Central memory CD8-positive, alpha-beta T cell (primary cell): ENCODE measurements at places on chromosomes 16 and 17.

GRCh38 chr17:69575346-69575761 lies 160.9 kb downstream of the MAP2K6 start:
- no peaks in the 10 kb centered on the region for H3K36me3 ChIP-seq
- peaks cover 32% of the 10 kb centered on the region for H3K27me3 ChIP-seq
- no peak overlapping the region for H3K4me3 ChIP-seq
- DNase-seq, result no peak
- no peaks in the 10 kb centered on the region for H3K4me1 ChIP-seq

DNA sequence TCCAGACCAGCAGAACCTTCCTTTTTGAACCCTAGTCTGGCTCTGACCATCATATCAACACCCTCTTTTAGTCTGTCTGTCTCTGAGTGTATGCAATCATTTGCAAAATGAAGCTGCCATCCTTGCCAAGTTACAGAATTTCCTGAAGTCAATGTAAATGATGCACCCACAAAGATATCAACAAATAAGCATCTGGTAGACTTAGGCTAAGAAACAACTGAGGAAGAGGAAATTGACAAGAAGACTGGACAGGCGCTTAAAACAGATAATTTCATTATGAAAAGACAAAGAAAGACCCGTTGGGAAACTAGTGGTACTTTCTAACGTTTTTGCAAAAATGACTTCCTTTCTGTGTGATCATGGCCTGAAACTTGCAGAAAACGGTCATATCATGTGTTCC lies 24.7 kb upstream of the CIITA start:
- peaks cover 13% of the 10 kb centered on the region for H3K4me1 ChIP-seq
- no peak overlapping the region for H3K27ac ChIP-seq
- peak overlapping the region; percentile 21 for H3K4me3 ChIP-seq
- no peaks in the 10 kb centered on the region for H3K36me3 ChIP-seq

DNA sequence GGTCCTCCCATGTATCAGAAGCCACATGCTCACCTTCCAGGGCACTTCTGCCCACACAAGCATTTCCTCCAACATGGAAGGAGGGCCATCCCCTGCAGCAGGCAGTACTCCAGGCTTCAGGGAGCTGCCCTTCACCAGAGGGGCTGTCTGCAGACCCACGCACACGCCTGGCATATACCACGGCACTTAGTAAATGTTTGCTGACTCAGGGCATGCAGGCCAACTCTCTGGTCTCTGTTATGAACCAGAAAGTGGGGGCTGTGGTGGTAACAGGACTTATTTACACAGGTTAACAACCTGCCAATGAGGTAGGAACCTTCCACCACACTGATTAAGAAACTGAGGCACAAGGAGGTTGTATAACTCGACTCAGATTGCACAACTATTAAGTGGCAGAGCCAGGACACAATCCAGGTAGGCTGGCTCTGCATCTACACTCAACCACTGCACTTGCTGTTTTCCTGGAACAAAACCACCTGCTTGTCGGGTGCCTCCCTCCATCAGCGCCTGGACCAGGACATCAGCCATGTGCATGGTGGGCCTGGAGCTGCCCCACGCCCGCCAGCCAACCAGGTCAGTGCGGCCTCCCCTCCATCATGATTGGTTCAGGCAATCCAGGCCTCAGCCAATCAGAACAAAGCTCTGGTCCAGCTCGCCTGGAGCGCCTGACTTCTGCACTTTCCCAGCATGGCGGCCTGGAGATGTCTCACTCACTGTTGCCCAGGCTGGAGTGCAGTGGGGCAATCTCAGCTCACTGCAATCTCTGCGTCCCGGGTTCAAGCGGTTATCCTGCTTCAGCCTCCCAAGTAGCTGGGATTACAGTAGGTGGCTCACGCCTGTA lies 19.2 kb downstream of the ACTG1 start:
- no peak overlapping the region for H3K27ac ChIP-seq
- H3K27me3 ChIP-seq, result peaks cover 53% of the 10 kb centered on the region
- no peak overlapping the region for H3K4me3 ChIP-seq
- no peak for DNase-seq
- H3K36me3 ChIP-seq, result no peaks in the 10 kb centered on the region

GRCh38 chr16:88582912-88583575 lies 12.8 kb downstream of the ZC3H18 start:
- DNase-seq, result no peak
- peaks cover 43% of the 10 kb centered on the region for H3K4me1 ChIP-seq

DNA sequence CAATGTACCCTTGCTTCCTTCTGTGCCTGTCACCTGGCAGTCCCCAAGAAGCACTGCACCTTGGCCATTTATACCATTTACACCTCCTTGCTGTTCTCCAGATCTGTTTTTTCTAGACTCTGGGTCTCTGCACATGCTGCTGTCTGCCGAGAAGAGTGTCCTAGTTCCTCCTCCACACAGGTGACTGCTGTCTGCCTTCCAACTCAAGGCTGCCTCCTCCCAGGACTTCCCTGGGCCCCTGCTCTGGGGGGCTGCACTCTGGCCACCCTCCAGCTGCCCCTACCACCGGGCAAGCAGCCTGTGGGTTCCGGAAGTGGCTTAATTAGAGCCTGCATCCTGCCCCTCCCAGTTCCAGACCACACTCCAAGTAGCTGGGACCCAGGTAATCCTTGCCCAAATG lies 5.7 kb upstream of the LIMD2 start:
- peak overlapping the region; percentile 66 for H3K4me3 ChIP-seq
- DNase-seq, result no peak
- peak overlapping the region; percentile 24 for H3K27ac ChIP-seq
- peaks cover 79% of the 10 kb centered on the region for H3K4me1 ChIP-seq
- no peaks in the 10 kb centered on the region for H3K27me3 ChIP-seq

- peaks cover 13% of the 10 kb centered on the region for H3K36me3 ChIP-seq
- H3K4me1 ChIP-seq, result peaks cover 25% of the 10 kb centered on the region
- no peak overlapping the region for H3K4me3 ChIP-seq
These were observed 16.0 kb downstream of the ZNF821 start for GRCh38 chr16:71867939-71868338.

DNA sequence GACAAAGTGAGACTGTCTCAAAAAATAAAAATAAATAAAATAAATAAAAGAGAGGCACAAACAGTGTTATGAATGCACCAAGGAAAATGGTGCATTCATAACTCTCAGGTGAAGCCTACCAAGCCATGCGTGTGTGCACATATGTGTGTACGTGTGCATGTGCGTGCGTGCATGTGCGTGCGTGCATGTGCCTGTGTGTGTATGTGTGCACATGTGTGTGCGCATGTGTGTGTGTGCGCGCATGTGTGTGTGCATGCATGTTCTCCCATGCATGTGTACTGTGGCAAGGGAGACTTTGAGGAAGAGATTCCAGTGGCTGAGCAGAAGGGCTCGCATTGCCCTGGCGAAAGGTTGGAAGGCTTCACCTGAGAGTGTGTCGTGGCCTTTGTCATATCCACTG lies 4.7 kb downstream of the SPN start:
- H3K36me3 ChIP-seq, result peaks cover 67% of the 10 kb centered on the region
- no peak overlapping the region for H3K27ac ChIP-seq
- no peaks in the 10 kb centered on the region for H3K27me3 ChIP-seq
- DNase-seq, result no peak
- peak overlapping the region; percentile 94 for H3K4me3 ChIP-seq
- peaks cover 62% of the 10 kb centered on the region for H3K4me1 ChIP-seq

GRCh38 chr16:88472637-88473205 lies 19.6 kb downstream of the ZFPM1 start:
- H3K4me3 ChIP-seq, result peak overlapping the region; percentile 29
- no peak for DNase-seq
- no peak overlapping the region for H3K27ac ChIP-seq
- H3K27me3 ChIP-seq, result no peaks in the 10 kb centered on the region
- H3K4me1 ChIP-seq, result peaks cover 48% of the 10 kb centered on the region

DNA sequence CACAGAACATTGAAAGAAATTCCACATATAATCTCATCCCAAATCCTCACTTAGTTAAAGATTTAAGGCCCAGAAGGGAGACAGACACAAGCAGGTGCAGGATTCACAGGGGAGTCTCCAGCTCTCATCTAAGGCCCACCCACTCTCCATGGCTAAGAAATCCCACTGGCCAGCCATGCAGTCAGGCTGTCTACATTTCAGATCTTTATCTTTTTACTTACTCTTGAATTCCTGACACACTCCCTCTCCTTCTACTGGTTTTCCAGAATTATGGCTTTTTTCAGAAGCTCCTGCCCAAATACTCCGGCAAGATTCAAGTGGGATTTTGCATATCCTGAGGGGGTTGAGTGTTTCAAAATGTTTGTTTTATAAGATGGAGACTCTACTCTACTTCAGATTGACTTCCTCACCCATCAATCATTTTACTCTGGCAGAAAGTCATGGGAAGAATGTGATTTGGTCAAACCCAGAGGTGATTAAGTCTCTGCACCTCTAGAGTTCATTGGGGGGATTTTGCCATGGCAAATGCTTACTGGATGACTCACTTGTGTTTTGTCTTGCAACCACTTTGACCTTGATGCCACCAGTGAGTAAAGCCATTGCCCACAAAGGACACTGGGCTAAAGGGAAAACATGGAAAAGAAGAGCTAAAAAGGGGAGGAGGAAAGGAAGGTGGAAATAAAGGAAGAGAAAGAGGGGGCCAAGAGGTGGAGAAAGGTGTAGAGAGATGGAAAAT lies 688.8 kb upstream of the SALL1 start:
- DNase-seq, result no peak
- H3K27ac ChIP-seq, result no peak overlapping the region
- H3K4me1 ChIP-seq, result no peaks in the 10 kb centered on the region
- H3K36me3 ChIP-seq, result peaks cover 1% of the 10 kb centered on the region

- H3K27me3 ChIP-seq, result peaks cover 26% of the 10 kb centered on the region
- peaks cover 2% of the 10 kb centered on the region for H3K36me3 ChIP-seq
- no peak for DNase-seq
- H3K27ac ChIP-seq, result no peak overlapping the region
These were observed 142.6 kb downstream of the WSCD1 start for GRCh38 chr17:6212766-6213165.

GRCh38 chr16:29925105-29925756 lies 795 bp downstream of the KCTD13 start:
- no peaks in the 10 kb centered on the region for H3K27me3 ChIP-seq
- peak overlapping the region; percentile 91 for H3K4me3 ChIP-seq
- peaks cover 55% of the 10 kb centered on the region for H3K4me1 ChIP-seq
- H3K27ac ChIP-seq, result peak overlapping the region; percentile 93
- H3K36me3 ChIP-seq, result peaks cover 13% of the 10 kb centered on the region
- DNase-seq, result no peak

DNA sequence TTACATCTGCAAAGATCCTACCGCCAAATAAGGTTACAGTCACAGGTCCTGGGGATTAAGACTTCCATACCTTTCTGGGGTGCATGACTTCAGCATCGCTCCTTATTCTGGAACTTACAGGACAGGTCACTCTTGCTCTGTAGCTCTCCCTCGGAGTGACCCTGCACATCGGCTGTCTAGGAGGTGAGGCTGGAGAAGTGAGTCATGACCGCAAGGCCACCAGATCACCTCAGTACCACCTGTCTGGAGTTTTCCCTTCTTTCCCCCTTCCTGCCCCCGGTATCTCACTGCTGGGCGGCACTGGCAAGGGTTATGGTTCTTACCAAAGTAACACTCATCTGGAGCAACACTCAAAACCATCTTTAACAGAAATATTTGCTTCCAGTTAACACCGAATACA lies 374.8 kb downstream of the SLC39A11 start:
- H3K4me3 ChIP-seq, result no peak overlapping the region
- peaks cover 6% of the 10 kb centered on the region for H3K36me3 ChIP-seq
- DNase-seq, result no peak
- peaks cover 17% of the 10 kb centered on the region for H3K4me1 ChIP-seq

GRCh38 chr17:62760945-62761267 lies 47.2 kb downstream of the MARCHF10 start:
- DNase-seq, result no peak
- no peak overlapping the region for H3K4me3 ChIP-seq
- H3K27me3 ChIP-seq, result peaks cover 49% of the 10 kb centered on the region
- H3K27ac ChIP-seq, result no peak overlapping the region

DNA sequence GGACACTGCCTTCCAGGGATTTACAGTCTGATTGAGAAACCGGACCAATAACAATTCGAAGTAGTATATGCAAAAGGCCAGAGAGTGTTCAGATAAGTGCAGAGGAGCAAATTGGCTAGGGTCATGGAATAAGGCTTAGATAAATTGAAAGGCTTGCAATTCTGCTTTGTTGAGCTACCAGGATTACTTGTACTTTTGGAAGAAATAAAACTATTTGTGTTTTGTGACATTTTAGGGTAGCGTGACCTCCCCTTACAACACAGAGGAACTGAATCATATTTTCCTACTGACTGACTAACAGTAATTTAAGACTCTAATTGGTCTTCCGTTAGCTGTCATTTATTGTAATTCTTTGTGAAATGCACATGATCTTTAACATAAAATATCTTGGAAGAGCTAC lies 104.7 kb downstream of the PITPNC1 start:
- no peaks in the 10 kb centered on the region for H3K27me3 ChIP-seq
- H3K36me3 ChIP-seq, result peaks cover 13% of the 10 kb centered on the region
- no peak overlapping the region for H3K27ac ChIP-seq
- no peak overlapping the region for H3K4me3 ChIP-seq
- H3K4me1 ChIP-seq, result peaks cover 63% of the 10 kb centered on the region

GRCh38 chr17:49216953-49217650 lies 6.6 kb downstream of the ABI3 start:
- DNase-seq, result no peak
- H3K27me3 ChIP-seq, result no peaks in the 10 kb centered on the region
- peaks cover 46% of the 10 kb centered on the region for H3K36me3 ChIP-seq
- H3K27ac ChIP-seq, result peak overlapping the region; percentile 98
- peaks cover 79% of the 10 kb centered on the region for H3K4me1 ChIP-seq
- peak overlapping the region; percentile 77 for H3K4me3 ChIP-seq

DNA sequence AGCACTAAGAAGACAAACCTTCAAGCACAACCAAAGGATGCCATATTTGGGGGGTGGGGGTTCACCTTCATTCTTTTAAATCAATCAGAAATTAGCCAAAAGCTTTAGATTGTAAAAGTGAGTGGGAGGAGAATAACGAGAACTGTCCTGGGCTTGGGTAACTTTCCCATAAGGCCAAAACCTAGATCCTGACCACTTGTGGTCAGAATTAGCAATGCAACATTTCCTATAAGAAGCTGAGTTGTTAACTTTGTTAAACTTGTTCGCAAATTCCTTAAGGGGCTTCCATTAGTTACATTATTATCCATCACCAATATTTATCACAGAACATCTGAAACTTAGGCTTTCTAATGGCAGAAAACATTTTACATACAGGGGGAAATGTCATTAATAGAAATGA lies 25.1 kb downstream of the STAT5B start:
- no peaks in the 10 kb centered on the region for H3K27me3 ChIP-seq
- peak overlapping the region; percentile 83 for H3K4me3 ChIP-seq
- peaks cover 64% of the 10 kb centered on the region for H3K4me1 ChIP-seq
- peak overlapping the region; percentile 98 for H3K27ac ChIP-seq
- DNase-seq, result no peak

- peaks cover 46% of the 10 kb centered on the region for H3K4me1 ChIP-seq
- peak overlapping the region; percentile 50 for H3K4me3 ChIP-seq
- peaks cover 76% of the 10 kb centered on the region for H3K36me3 ChIP-seq
- no peaks in the 10 kb centered on the region for H3K27me3 ChIP-seq
These were observed 6.8 kb downstream of the ELOB start for GRCh38 chr16:2770057-2770951.

DNA sequence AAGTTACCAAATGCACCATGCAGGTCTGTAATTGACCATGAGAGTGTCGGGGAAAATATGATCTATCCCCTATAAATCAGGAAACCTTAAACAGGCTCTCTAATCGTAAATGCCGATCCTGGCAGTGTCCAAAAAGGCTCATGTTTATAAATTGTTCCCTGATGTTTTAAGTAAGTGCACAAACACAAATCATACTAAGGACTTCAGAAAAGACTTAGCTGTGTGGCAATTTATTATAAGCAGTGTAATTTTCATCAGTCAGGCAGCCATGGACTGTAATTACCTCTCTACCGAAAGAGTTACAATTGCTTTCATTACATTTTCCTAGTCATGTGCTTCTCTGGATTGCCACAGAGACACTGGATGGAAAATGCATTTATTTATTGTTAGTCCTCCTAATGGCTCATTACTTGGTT lies 73.4 kb upstream of the COX10 start:
- no peak overlapping the region for H3K4me3 ChIP-seq
- no peaks in the 10 kb centered on the region for H3K27me3 ChIP-seq
- DNase-seq, result no peak
